ENCODE measurements at places on chromosomes 12 and 14.

GRCh38 chr12:115251727-115252126 lies 567.8 kb upstream of the TBX3 start:
- no peak for DNase-seq

DNA sequence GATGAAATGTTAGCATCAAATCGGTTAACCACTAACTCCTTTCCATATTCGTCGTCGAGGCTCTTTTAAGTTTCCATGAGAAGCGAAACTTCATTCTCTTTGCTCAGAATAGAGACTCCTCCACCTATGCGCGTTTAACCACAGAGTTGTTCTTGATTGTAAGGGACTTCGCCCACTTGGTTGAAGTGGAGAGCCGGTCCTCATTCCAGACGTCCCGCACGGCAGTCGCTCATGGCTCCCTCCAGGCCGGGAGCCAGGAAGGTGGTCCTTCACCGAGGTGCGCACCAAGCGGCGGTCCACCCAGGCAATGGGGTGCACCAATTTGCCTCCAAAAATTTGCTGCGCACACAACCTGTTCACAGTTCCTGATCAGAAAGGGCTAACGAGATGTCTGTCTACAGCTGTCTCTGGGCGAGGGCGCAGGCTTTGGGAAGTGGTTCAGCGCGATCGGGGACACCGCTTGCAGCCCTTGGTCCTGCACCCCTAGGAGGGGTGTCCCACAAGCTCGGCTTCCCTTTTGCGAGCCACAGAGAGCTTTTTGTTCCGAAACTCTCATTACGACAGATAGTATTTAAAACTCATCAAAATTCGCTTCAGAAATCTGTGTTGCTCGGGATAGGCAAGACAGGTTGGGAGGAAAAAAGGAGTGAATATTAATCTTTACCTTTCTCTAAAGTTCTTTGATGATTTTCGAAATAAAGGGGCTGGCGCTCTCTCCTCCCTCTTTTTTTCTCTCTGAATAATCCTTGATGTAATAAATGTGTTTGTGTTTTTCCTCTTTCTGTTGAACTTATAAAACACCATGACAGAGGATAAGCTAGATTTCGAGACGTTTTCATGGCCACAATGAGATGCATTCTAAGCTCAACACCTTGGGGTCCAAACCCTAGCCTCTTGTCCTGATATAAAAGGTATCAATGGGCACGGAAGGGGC lies 6.4 kb upstream of the ALX1 start:
- DNase-seq = no peak

DNA sequence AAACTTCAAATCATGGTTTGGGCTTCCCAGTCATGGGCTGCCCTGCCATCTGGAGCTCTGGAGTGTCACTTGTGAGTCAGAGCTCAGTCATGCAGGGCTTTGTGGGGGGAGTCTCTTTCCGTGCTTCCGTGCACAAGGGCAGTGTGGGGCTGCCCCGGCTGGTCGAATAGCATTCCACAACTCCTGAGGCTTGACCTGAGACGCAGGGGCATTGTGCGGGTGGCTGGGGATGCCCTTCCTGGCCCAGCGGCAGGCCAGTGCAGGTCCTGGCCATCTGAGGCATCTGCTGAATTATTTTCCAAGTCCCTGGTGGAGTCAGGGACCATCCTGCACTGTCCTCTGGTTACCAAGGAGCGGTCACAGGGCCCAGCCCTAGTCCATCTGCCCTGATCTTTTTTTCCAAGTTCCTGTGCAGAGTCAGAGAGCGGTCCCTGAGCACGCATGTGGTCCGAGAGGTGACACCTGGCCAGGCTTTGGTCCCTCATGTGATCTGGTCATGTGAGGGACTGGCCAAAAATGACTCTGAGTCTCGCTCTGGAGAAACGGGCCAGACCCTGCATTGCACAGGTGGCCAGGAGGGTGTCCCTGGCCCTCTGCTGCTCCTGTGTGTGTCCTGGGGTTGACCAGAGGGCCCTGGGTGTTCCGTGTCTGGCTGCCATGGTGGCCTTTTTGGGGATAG lies 167.0 kb upstream of the ALG10B start:
- no peak for DNase-seq

DNA sequence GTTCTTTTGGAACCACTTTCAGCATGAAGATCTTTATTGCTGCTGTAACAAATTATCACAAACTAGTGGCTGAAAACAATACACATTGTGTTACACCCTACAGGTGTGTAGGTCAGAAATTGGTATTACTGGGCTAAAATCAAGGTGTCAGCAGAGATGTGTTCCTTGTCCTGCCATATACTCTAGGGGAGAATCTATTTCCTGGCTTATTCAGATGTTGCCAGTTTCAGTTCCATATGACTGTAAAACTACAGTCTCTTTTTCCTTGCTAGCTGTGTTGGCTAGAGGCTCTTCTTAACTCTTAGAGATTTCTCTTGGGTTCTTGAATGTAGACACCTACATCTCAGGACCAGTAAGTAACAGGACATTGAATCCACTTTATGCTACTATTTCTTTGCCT lies 215.6 kb upstream of the PPFIA2 start:
- DNase-seq = no peak

- no peak for DNase-seq
Observed at GRCh38 chr14:90830931-90831701, 14.9 kb upstream of the TTC7B start.

DNA sequence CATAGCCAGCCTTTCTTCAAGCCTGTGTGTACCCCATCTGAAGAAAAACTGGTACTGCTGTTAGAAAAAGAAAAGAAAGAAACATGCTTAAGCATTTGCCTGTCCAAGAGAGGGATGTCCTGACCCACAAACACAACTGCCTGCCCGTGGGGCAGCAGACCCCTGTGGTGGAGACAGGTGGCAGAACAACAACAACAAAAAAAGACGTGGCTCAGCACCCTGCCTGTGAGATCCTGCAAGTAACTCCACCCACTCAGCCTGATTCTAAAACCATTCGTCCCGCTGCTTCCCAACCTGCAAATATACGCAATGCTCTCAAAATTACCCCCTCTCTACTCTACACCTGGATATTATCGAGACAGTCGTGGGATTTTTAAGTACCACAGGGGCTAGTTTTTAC lies 64.9 kb upstream of the ZDHHC17 start:
- no peak for DNase-seq

DNA sequence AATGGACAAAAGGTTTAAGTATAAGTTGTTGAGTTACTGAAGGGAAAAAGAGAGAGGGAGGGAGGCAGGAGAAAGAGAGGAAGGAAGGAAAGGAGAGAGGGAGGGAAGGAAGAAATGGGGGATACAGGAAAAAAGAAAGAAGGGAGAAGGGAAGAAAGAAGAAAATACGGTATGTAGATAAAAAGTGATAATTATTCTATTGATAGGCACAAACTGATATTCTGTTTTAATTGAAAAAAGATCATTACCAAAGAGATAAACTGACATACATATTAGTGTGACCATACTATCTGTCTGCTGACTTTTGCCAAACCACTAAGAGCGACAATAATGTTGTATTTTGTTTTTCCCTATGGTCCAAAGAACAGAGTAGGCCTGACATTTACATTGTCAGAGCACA lies 154.5 kb downstream of the LRFN5 start:
- DNase-seq = no peak

- DNase-seq = no peak
Observed at GRCh38 chr12:49543914-49544815, 5.3 kb downstream of the KCNH3 start.

GRCh38 chr14:104451474-104451873 lies 128.1 kb upstream of the C14orf180 start:
- DNase-seq = no peak

GRCh38 chr12:55797068-55797467 lies 20.5 kb downstream of the SARNP start:
- peak; percentile 12 for DNase-seq

GRCh38 chr12:95459310-95459709 lies 14.6 kb upstream of the METAP2 start:
- no peak for DNase-seq

GRCh38 chr12:48826209-48826855 lies 8.0 kb downstream of the CACNB3 start:
- DNase-seq = no peak

DNA sequence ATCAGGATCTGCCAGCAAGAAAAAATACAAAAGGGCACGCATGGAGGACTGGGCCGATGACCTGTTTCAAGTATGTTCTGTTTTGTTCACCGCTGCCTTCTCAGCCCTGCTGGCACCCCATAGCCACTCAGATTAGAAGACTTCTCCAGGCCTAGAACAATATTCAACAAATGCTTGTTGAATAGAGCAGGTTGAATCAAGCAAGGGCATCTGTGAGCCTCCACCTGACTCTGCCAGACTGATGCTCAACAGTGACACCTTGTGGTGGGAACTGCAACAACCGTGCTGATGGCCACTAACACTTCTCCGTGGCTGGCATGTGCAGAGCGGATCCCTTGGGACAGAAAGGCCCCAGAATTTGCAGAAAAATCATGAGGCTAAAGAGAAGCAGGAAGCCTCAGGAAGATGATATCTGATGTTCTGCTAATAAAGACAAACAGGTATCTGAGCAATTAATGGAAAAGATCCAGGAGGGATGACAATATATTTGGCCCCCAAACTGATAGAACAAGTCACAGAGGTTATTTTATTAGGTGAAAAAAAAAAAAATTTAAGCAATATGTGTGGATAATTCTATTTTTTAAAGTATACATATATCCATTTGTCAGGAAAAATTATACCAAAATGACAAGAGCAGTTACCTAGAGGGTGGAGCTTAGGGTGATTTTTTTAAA lies 114.3 kb downstream of the KSR2 start:
- peak; percentile 49 for DNase-seq

DNA sequence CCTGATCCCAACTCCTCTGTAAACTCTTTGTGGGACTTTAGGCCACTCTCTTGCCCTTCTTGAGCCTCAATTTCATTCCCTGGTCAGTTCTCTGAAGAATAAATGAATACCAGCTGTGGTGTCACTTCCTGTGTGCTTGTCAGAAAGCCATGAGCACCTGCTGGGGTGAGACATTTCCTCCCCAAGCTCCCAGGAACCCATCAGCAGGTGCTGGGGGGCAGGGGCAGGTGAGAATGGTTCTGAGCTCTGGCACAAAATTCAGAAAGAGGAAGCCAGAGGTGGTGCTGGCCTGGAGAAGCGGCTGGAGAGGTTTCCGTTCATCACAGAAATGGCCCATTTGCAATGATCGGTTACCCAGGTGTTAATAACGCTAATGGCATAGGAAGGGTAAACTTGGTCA lies 14.9 kb downstream of the LHX5 start:
- DNase-seq = no peak

GRCh38 chr12:128190614-128191013 lies 76.4 kb upstream of the TMEM132C start:
- DNase-seq = no peak

- no peak for DNase-seq
Observed at GRCh38 chr14:101582294-101582693, 21.0 kb downstream of the DIO3 start.

- no peak for DNase-seq
Observed at GRCh38 chr12:77813558-77813957, 17.1 kb upstream of the NAV3 start.

DNA sequence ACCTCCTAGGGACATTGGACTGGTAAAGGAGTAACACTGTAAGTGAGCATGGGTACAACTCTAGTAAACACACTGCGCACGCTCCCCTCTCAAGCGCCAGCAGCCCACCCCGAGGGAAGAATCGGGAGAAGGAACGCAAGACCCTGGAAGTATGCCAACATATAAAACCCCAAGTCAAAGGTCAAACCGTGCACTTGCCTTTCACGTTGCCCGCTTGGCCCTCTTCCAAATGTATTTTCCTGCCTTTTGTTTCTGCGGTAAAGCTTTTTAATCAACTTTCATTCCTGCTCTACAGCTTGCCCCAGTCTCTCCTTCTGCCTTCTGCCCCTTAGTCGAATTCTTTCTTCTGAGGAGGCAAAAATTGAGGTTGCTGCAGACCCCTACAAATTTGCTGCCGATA lies 17.6 kb upstream of the CHST11 start:
- DNase-seq = no peak

GRCh38 chr12:130119241-130119861 lies 42.9 kb upstream of the FZD10 start:
- DNase-seq = no peak

DNA sequence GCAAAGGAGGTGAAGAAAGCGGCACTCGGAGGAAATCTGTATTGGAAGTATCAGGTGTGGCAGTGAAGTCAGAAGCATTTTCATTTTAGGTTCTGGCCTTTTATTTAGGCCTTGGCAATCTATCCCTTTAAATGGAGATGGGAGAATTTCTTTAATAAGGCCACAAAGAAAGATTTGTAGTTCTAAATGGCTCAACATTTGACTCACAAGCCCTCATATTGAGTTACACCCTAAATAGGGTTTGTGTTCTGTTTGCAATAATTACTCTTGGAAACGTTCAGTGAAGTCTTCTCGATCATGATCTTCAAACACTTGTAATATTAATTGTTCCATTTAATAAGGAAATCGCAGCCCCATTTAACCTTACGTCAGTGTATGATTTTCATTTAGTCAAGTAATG lies 25.3 kb upstream of the TMEM260 start:
- DNase-seq = no peak

GRCh38 chr12:66637699-66638301 lies 41.1 kb downstream of the GRIP1 start:
- DNase-seq = peak; percentile 13

DNA sequence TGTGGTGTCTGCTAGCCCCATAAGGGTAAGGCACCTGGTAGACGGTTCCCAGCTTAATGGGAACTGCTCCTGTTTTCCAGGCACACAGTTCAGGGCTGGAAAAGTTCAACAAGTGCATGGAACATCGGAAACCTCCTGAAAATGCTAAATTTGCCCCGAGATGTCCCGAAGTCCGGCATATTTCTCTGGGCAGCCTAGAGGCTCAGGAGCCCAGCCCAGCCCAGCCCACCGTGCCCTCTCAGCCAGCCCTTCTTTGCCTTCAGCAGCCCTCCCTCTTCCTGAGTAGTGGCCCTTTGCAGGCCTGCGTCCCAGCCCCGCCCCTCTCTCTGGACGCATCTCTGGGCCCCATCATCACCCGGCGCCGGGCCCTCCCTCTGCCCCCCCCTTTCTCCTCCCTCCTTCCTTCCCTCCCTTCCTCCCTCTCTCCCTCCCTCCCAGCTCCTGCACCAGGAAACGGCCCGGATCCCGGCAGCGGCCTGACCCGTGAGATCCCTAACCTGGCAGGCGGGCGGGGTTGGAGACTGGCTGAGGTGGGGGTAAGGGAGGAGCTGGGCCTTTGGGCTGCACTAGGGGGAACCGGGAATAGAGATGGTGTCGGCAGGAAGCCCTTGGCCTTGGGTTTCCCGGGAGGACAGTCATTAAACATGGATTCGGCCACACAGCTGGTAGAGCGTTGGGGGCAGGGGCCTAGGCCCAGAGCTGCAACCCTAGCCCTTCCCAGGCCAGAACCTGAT lies at the start of gene BCL2L2:
Gene BCL2L2, plus strand, starts transcription at position 422 of the 734 bp plus-strand sequence. CDS start 935 bp downstream, outside the sequence.
- DNase-seq = peak; percentile 79

DNA sequence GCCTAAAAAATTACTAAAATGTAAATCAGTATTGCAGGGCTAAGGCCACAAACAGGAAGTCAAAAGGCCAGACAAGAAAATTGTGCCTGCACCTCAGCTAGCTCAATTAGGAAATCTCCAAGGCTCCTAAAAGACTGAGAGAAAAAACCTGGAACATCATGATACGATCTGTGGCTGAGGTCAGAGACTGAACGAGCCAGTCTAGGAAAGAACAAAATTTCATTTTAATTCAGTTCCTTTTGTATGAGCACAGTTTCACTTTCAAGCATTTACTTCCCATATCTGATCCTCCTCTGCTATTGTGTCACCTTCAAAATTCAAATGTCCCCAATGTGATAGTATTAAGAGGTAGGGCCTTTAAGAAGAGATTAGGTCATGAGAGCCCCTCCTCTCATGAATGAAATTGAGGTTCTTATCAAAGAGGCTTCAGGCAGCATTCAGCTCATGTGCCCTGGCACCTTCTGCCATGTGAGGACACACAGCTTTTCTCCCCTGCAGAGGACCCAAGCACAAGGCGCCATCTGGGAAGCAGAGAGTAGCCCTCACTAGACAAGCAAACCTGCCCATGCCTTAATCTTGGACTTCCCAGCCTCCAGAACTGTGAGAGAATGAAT lies 14.8 kb downstream of the PRKAB1 start:
- no peak for DNase-seq
